ENCODE measurements at places on chromosomes 7 and 10. TPM values are rescaled to one million over a fixed set of nuclear protein-coding genes. Genes with fewer than 3 reads are reported as not detected.

DNA sequence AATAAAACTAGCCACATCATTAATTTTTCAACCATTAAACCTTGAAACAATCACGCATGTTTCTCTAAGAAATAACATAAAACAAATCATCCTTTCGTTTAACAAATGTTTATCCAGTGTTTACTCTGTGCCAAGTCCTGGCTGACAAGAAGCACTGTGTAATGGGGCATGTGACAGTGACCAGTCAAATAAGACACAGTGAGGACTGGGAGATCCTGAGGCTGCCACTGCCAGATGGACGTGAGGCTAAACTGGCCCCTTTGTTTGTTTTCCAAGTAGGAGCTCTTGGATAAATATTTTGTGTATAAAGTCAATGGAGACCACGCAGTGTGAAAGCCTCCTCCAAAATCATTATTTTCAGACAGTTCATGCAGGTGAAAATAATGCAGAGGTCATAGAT lies 626.2 kb downstream of the SUGCT start:
- no peak overlapping the region for H3K27ac ChIP-seq
- no peaks in the 10 kb centered on the region for H3K27me3 ChIP-seq
- H3K4me1 ChIP-seq: peaks cover 19% of the 10 kb centered on the region
- no peak for DNase-seq
- no peaks in the 10 kb centered on the region for H3K36me3 ChIP-seq

Gene FAM241B
- total RNA-seq: not detected

Gene SPDYE2
- not detected for total RNA-seq

DNA sequence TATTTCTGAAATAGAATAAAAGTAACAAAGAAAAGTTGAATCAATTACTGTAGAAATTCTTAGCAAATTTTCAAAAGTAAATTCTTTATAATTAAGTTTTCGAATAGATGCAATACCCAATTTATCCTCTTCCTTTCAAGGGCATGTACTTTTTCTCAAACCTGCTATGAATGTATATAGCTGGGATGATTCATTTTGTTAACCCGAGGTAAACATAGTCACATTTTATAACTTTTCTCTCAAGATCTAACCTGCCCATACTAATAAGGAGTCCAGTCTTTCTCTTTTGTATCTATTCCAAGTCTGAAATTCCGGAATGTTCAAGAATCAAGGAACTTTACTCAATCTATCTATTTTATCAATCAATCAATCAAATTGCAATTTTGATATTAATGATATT lies 1072.9 kb downstream of the REEP3 start:
- H3K27me3 ChIP-seq: no peaks in the 10 kb centered on the region
- DNase-seq: no peak

DNA sequence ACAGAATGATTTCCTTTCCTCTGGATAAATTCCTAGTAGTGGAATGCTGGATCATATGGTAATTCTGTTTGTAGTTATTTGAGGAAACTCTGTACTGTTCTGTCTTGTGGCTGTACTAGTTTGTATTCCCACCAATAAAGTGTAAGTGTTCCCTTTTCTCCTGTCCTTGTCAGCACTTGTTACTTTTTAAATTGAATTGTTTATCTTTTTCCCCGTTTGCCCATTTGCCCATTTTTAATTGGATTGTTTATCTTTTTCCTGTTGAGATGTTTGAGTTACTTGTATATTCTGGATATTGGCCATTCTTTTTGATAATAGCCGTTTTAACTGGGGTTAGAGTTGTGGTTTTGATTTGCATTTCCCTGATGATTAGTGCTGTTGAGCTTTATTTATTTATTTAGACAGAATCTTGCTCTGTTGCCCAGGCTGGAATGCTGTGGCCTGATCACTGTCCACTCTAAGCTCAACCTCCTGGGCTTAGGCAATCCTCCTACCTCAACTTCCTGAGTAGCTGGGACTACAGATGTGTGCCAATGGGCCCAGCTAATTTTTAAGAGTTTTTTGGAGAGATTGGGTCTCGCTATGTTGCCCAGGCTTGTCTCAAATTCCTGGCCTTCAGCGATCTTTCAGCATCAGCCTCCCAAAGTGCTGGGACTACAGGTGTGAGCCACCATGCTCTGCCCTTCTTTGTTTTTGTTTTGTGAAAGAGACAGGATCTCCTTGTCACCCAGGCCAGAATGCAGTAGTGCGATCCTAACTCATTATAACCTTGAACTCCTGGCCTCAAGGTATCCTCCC lies 23.0 kb downstream of the BMPR1A start:
- no peaks in the 10 kb centered on the region for H3K36me3 ChIP-seq
- H3K4me1 ChIP-seq: peaks cover 3% of the 10 kb centered on the region
- H3K27me3 ChIP-seq: no peaks in the 10 kb centered on the region

Data from transverse colon (tissue), 4 donors.